CD8-positive, alpha-beta memory T cell (primary cell): ENCODE measurements at places on chromosomes 7 and 10. TPM values are rescaled to one million over a fixed set of nuclear protein-coding genes. Genes with fewer than 3 reads are reported as not detected.

Gene FGFBP3
- 3.1 TPM for total RNA-seq

Gene NRCAM
- total RNA-seq = 0.27 TPM

Gene POLL
- 30.9 TPM for total RNA-seq

Gene SLC26A4
- 0.78 TPM for total RNA-seq

GRCh38 chr10:74728225-74728624, 98.2 kb upstream of the KAT6B start:
- no peak for DNase-seq
- no peak overlapping the region for H3K27ac ChIP-seq
- H3K27me3 ChIP-seq = no peaks in the 10 kb centered on the region

DNA sequence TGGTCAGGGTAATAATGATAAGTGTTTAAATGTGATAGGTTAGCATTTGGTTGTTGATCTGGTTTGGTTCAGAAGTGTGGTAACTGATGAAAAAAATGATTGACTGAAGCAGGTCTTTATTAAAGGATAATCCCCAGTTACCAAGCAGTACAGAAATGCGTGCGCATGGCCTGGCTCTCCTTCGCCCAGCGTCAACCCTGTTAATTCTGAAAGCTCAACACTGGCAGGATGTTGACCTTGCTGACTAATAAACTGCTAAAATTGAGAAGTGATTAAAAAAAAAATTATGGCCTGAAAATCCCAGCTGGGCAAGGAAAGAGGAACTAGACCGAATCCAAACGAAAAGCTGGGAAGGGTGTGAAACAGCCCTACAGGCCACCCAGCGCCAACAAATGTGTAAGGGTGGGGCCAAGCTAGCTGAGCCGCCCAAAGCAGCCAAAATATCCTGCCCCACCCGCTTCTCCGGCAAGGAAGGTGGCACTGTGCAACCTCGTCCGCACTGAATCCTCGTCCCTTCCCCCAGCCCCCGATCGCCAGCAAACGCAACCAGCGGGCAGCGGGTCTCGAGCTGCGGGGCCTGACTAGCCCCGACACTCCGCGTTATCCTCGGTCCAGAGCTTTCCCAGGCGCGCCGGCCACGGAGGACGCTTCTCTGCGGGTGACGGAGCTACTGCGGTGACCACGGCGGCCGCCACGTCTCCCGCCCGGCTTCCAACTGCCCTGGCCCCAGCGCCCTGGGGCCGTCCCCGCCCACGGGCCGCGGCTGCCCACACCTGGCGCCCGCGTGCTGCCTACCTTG, 561 bp downstream of the SHTN1 start:
- no peak overlapping the region for H3K4me3 ChIP-seq
- no peak for DNase-seq
- peaks cover 9% of the 10 kb centered on the region for H3K27me3 ChIP-seq
- no peaks in the 10 kb centered on the region for H3K36me3 ChIP-seq
- peak overlapping the region; percentile 59 for H3K27ac ChIP-seq

DNA sequence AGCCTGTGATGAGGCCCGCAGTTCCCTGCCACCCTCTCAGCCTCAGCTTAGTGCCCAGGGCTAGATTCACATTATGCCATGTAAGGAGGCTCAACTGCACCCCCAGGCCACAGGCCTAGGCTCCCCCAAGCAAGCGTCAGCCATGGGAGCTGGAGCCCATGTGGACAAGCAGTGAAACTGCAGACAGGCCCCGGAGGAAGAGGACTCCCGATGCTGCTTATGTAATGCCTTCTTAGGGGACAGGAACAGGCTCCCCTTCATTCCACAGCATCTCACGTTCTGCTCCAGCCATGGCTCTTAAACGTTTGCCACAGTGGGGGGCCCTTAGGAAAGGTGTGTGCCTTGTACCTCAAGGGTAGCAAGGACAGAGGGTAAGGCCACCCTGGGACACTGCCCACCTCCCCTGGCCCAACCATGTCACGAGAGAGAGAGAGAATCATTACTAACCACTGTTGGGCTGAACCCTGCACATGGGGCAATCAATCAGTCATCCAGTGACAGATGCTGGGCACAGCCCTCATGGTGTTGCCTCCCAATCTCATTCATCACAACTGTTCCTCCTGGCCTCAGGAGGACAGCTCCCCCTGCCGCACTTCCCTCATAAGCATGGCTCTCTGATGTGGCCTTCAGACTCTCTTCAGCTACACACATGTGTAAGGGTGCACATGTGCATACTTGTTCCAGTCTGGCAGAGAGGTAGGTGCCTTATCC, 263.0 kb downstream of the GRID1 start:
- H3K27ac ChIP-seq = no peak overlapping the region
- no peaks in the 10 kb centered on the region for H3K36me3 ChIP-seq
- H3K27me3 ChIP-seq = no peaks in the 10 kb centered on the region
- DNase-seq = no peak

- no peak for DNase-seq
- no peak overlapping the region for H3K4me3 ChIP-seq
- H3K27me3 ChIP-seq = no peaks in the 10 kb centered on the region
- no peaks in the 10 kb centered on the region for H3K36me3 ChIP-seq
- H3K27ac ChIP-seq = no peak overlapping the region
Observed at GRCh38 chr10:19730907-19731217, 85.4 kb upstream of the PLXDC2 start.
